ENCODE measurements at places on chromosomes 11 and 22.

DNA sequence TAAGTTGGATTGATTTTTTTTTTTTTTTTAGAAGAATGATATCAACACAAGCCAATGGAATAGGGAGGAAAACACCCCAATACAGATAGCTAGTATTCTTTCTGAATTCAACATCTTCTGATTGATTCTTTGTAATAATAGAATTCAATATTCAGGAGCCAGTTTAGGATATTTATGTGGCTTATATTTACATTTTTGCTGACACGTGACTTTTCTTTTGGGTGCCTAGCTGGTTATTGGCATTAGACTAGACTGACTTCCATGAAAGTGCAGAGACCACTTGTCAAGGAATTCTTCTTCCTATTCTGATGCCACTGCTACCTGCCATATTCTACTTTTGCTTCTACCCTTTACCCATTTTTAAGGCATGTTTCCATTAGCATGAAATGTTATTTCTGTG is 16.4 kb downstream of the TRIM44 start:
- no peak for DNase-seq

DNA sequence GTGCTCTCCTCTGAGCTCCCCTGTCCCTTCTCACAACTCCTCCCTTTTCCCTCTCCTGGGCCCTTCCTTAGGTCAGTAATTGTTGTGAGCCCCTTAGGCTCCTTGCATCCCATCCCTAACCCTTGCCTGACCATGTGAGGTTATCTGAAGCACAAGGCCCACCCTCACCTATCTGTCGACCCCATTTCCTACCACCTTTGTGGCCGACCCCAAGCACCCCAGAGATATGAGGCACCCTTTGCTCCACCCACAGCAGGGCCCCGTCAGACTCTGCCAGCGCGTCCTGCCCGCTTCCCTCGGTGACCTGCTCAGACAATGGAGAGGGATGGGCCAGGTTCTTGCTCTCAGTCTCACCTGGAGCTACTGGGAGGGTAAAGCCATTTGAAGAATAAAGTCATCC is 1.3 kb downstream of the GNG3 start:
- DNase-seq, result peak; percentile 69

DNA sequence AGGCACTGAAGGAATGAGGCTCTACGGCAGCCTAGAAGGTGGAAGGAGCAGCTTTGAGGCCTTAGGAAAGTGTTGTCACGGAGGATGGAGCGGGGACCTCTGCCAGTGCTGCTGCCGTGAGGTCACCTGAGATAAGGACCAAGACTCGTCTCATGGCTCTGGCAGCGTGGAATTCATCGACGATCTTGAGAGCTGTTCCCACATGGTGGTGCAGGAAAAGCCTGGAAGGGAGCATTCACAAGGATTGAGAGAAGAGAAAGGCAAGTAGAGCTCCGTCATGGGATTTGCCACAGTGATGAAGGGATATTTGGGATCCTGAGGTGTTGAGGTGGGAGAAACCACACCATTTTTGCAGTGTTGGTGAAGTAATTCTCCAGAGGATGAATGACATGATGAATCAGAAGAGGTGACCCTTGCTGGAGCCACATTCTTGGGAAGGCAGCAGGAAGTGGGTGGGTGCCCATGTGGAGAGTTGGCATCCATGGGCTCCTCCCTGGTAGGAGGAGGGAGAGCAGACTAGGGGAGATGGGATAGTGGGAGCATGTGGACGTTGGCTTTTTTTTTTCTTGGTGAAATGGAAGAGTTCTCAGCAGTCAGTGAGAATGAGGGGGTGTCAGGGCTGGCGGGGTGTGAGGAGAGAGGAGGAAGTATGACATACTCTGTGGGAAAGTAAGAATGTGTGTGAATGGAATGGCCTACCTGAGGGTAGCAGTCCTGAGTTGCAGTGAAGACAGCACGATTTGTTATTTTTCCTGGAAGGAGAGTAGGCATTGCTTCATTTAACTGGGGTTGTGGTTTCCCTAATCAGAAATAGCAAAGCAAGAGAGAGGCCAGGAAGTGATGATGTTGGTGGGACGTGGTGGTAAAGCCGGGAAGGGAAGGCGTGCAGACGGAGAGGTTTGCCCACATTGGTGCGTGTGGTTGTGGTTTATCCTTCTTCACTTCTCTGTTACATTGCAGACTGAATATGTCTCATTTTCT is 11.1 kb downstream of the PPP6R3 start:
- no peak for DNase-seq

DNA sequence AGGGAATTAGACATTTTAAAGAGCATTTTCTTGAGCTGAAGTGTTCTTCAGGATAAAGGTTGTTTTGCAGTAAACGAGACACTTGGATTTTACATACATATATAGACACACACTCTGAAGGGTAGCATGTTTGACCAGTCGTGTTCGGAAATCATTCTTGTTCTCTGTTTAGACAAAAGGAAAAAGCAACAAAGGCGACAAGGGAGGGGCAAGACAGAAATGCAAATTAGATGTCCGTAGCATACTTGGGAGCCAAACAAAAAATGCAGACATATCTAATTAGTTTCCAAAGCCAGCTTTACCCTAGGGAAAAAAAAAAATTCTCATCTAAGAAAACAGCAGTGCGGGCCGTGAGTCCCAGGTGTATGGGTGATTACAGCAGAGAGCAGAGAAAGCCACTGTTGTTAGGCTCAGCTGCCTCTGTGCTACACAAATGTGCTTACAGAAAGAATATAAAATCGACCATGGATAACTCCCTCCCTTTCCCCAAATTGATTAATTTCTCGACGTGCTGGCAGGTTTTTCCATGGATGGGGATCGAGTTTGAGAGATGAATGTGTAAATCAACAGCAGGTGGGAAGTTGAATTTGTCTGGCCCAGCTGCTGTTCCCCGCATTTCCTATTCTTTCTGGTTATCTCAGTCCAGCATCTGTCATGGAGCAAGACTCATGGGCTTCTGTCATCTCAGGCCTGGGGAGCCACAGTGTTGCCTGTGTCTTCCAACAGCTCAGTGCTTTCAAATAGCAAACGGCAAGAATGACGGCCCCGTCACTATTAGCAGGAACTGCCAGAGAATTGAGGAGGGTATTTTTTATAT is 176.5 kb upstream of the TTC12 start:
- DNase-seq, result no peak

DNA sequence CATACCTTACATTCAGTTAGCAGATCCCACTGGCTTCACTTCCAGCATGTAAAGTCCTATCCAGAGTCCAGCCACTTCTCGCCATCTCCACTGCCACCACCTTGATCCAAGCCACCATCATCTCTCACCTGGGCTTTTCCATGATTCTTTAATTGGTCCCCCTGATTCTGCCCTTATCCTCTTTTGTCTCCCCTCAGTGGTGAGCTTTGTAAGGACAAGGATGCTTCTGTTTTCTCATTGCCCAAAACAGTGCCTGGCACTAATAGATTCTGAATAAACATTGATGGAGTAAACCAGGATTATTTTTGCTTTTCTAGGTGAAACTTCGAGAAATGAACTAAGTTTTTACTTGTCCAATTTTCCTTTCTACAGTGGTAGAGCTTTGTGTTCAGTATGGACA is 4.4 kb downstream of the POLA2 start:
- DNase-seq, result no peak

DNA sequence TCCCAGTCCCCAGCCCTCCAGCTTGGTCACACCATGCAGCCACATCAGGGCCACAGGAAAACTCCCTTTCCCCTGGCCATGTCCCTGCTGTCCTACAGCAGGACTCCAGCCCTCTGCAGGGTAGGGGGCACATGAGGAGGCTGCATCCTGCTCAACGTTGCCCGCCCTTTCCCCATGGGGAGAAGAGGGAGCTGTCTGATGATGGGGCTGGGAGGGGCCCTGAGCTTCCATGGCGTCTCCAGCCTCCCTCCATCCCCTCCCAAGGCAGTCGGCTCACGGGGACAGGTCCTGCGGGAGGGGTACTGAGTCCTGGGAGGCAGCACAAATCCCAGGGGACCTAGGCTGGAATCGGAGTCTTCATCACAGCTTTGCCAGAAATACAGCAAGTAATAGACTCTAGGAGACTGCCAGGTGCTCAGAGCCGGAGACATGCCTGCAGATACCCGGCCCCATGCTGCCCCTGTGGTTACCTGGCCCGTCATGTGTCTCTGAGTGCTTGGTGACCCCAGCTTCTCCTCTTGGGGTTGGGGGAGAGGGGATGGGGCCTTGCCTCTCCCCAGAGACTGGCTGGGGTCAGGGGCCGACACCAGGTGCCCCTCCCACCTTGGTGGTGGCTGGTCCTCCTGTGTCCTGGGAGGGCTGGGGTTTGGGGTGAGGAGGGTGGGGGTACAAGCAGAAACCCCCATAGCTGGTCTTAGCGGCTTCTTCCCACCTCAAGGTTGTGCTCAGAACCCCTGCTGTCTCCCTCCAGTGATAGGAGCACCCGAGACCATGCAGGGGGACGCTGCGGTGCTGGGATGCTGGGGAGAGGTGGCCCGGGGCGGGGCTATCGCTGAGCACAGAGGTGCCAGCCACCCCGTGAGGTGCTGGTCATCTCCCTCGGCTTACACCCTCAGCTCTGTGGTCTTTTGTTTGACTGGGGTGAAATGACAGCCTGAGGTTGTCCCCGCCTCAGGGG is 2.3 kb downstream of the MRGPRE start:
- no peak for DNase-seq

DNA sequence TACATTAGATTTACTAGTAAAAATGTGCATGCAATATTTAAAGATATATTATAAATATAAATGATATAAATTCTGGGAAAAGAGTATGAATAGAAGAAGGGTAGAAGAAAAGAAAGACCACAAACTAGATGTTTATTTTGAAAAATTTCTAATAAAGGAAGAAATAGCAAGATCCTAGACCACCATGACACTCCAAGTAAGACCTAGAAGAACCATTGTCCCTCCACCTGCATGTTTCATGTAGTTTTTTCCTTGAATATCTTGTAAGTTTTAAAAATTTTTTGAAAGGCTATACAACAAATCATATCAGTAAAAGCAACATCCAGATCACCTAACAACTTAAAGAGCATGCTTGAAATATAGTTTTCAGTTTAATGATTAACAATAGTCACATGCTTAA is 46.8 kb downstream of the ARHGAP32 start:
- DNase-seq, result no peak

- DNase-seq, result no peak
These were observed 51.7 kb downstream of the ZNF143 start for GRCh38 chr11:9512370-9513019.

DNA sequence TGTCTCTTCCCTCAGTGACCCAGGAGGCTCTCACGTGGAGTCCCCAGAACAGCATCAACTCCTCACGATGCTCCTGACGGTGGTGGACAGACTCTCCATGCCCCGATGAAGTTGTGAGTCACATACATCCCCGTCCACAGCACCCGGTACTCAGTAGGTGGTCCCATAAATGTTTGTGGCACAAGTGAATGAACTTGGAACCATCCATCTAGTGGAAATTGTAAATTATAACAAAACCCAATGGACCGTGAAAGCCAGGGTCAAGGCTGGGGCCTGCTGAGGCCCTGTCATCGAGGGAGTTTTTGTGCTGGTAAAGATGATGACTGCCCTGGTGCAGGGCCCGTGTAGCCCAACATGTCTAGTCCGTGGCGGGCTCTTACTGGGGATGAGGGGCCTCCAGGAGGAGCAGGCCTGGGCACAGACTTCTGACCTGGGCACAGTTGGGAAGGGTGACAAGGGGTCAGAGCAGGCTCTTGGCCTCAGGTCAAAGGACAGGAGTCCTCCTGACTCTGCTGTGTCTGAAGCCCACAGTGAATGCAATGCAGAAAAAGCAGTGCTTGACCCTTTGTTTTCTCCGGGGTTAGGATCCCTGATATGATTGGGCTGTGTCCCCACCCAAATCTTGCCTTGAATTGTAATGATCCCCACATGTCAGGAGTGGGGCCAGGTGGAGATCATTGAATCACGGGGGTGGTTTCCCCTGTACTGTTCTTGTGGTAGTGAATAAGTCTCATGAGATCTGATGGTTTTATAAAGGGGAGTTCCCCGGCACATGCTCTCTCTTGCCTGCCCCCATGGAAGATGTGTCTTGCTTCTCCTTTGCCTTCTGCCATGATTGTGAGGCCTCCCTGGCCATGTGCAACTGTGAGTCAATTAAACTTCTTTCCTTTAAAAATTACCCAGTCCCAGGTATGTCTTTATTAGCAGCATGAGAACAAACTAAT is 20.0 kb upstream of the SMIM38 start:
- no peak for DNase-seq

- DNase-seq, result no peak
These were observed 98.8 kb downstream of the SGSM3 start for GRCh38 chr22:40469181-40469580.

DNA sequence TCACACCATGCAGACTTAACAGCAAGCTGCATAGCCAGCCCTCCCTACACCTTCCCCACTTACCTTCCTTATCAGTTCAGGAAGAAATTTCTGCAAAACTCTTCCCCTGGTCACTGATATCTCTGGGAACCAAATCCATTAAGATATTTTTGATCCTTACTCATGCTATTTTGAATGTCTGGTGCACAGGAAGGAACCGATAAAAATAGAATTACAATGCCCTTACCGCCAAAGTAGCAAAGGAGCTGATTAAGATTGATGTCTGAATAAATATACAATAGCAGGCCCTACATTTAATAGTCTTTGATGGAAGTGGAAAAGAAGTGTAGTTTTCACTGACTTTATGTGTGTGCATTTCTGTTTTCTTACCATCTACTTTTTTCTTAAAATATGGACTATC is 117.3 kb downstream of the MPPED2 start:
- no peak for DNase-seq

DNA sequence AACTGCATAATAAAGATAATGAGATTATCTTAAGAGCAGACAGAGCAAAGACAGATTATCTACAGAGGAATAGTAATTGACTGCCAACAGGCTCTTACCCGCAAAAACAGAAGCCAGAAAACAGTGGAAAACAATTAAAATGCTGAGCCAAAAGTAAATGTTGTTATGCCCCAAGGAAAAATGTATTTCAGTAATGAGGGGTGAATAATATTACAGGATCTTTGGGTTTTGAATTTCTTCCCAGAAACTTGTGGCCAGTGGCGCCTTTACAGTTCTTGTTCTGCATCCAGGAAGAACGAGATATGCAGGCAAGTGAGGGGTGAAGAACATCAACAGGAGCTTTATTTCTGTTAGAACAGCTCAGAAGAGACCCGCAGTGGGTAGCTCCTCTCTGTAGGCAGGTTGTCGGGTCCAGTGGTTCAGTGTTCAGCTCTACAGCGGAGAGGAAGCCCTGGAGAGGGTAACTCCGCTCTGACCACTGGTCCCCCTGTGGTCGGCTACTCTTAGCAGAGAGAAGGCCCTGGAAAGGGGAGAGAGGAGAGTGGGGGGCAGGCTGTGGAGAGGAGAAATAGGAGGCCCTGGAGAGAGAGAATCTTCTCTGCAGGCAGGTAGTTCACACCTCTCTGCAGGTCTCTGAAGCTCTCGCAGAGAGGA is 51.8 kb upstream of the SC5D start:
- peak; percentile 44 for DNase-seq

- no peak for DNase-seq
These were observed 18.3 kb downstream of the POLDIP3 start for GRCh38 chr22:42596336-42596735.

Data from NCI-H1105 treated with DMSO at 0.1 percent for 48 hours (cell line).